ENCODE measurements at places on chromosomes 4 and X. TPM values are rescaled to one million over a fixed set of nuclear protein-coding genes. Genes with fewer than 3 reads are reported as not detected.

Gene LNX1
- total RNA-seq, result not detected

Gene NAP1L2
- 0.06 TPM for total RNA-seq

Gene TMEM150C
- total RNA-seq, result 0.06 TPM

Gene QRFPR
- not detected for total RNA-seq

Gene FTHL17
- total RNA-seq, result not detected

Gene VCX3A
- not detected for total RNA-seq

Gene CT45A2
- not detected for total RNA-seq

- H3K4me3 ChIP-seq, result no peak overlapping the region
- no peak overlapping the region for H3K27ac ChIP-seq
- H3K36me3 ChIP-seq, result no peaks in the 10 kb centered on the region
- no peaks in the 10 kb centered on the region for H3K27me3 ChIP-seq
- H3K4me1 ChIP-seq, result peaks cover 11% of the 10 kb centered on the region
These were observed 63.3 kb downstream of the FHIP1A start for GRCh38 chr4:151472297-151472696.

DNA sequence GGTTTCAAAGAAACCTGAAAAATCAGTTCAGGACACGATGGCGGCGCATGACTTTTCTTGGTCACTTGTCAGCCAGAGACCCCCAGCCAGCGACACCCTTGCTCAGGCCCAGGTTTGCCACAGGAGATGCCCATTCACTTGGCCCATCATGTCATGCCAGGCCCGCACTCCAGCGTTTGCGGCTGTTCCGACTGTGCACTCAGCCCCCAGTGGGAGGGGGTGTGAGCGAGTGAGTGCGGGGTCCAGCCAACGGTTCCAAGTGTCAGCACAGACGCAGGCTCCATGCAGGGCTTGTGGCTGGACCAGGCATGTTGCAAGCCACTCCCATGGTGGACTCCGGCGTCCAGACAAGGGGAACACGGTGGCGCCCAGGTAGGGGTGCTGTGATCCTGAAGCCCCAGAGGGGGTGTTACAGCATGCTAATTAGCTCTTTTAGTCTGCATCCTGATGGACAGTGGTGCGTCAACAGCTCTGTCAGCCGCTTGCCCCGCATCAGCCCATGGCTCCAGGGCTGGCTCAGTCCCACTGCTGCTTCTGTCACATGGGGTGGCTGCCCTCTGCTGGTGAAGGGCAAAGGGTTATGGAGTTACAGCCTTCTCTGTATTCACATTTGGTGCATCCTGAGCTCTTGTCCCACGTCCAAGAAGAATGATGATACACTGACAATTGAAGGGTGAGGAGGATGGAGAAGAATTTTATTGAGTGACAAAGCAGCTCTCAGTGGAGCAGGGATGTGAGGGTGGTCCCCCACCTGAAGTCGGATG is 3.7 kb upstream of the MAEA start:
- no peaks in the 10 kb centered on the region for H3K27me3 ChIP-seq
- no peak overlapping the region for H3K4me3 ChIP-seq
- H3K27ac ChIP-seq, result no peak overlapping the region
- H3K36me3 ChIP-seq, result no peaks in the 10 kb centered on the region

DNA sequence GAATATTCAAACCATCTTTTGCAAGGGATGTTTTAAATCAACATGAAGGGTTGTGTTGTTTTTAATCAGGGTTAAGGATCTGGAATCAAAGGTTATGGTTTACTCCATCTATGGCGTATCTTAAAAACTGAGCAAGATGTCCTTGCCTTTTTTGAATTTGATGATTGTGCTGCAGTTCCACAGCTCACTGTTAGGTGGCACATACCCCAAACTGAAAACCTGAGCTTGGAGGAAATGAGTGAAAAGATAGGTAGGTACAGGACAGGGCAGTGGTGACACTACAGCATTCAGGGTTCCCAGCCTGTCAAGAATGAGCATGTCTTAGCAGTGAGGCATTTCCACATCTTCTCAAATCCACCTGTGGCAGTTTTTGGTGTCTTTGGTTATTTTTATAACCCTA is 13.1 kb upstream of the EOLA1 start:
- no peak overlapping the region for H3K27ac ChIP-seq
- H3K27me3 ChIP-seq, result no peaks in the 10 kb centered on the region
- DNase-seq, result no peak
- H3K4me3 ChIP-seq, result no peak overlapping the region

DNA sequence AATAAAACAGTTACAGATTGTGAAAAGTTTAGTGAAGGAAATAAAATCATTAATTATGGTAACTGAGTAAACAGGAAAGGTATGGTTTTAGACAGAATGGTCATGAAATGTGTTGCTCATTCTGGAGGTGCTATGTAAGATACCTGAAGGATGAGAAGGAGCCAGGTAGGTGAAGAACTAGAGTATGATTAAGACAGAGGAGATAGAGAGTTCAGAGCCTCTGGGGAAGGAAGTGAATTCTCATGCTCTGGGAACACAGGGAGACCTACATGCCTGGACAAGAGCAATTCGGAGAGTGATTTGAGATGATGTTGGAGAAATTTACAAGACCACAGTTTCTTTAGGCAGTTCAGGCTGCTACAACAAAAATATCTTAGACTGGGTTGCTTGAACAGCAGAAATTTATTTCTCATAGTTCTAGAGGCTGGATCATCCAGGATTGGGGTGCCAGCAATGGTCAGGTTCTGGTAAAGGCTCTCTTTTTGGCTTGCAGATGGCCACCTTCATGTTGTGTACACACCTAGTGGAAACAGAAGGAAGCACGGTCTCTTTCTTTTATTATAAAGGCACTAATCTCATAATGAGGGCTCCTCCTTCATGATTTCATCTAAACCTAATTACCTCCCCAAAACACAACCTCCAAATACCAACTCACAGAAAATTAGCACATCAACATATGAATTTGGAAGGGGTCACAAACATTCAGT is 1416.1 kb downstream of the PCDH7 start:
- no peak overlapping the region for H3K4me3 ChIP-seq
- no peaks in the 10 kb centered on the region for H3K36me3 ChIP-seq
- H3K27me3 ChIP-seq, result no peaks in the 10 kb centered on the region
- no peak overlapping the region for H3K27ac ChIP-seq
- H3K4me1 ChIP-seq, result no peaks in the 10 kb centered on the region

DNA sequence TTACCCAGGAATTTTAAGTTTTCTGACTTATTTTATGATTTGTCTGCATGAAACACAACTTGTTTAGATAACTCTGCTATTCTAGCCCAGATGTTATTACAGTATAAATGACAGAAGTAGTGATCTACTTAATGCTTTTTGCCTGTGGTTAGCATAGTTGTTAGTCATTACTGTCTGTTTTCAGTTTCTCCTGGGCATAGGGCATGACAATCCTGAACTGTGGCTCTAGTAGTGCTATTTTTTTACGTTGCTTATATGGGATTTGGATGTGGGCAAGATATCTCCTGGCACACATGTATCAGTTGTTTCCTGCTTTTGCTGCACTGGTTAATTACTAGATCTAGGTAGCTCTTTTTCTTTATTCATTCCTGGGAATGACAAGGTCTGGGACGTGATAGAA is 1005.8 kb downstream of the PCDH18 start:
- H3K4me3 ChIP-seq, result no peak overlapping the region
- H3K27me3 ChIP-seq, result no peaks in the 10 kb centered on the region
- no peaks in the 10 kb centered on the region for H3K36me3 ChIP-seq

DNA sequence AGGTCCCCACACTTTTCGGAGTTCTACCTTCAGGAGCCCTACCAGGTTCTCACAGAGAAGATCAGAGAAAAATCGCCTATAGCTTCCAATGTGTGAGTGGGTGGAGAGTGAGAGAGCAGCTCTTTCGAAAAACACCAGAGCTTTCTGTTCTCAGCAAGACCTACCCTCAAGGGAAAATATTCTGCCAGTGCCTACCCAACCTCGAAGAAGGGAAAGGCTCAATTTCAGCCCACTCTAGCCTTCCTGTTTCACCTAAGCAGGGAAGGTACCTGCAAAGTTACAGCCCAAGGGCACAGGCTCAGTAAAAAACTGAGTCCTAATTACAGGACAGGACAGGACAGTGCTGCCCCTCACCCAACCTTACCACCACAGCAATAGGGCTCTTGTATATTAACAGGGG is 104.0 kb upstream of the WDR17 start:
- no peaks in the 10 kb centered on the region for H3K4me1 ChIP-seq
- H3K4me3 ChIP-seq, result no peak overlapping the region
- H3K36me3 ChIP-seq, result no peaks in the 10 kb centered on the region
- no peak overlapping the region for H3K27ac ChIP-seq

- DNase-seq, result peak; percentile 87
- H3K4me3 ChIP-seq, result no peak overlapping the region
- H3K27me3 ChIP-seq, result no peaks in the 10 kb centered on the region
- no peaks in the 10 kb centered on the region for H3K36me3 ChIP-seq
- peaks cover 64% of the 10 kb centered on the region for H3K4me1 ChIP-seq
- peak overlapping the region; percentile 67 for H3K27ac ChIP-seq
These were observed 90.7 kb downstream of the PALLD start for GRCh38 chr4:168587411-168588125.

- H3K4me1 ChIP-seq, result peaks cover 12% of the 10 kb centered on the region
- peak overlapping the region; percentile 94 for H3K27ac ChIP-seq
- peak overlapping the region; percentile 69 for H3K4me3 ChIP-seq
- H3K36me3 ChIP-seq, result peaks cover 14% of the 10 kb centered on the region
- no peaks in the 10 kb centered on the region for H3K27me3 ChIP-seq
These were observed 628 bp downstream of the SCLT1 start for GRCh38 chr4:129092631-129093190.

GRCh38 chrX:76029385-76029784 is 143.5 kb upstream of the PBDC1 start:
- H3K27ac ChIP-seq, result no peak overlapping the region
- DNase-seq, result no peak
- H3K4me3 ChIP-seq, result no peak overlapping the region
- H3K4me1 ChIP-seq, result no peaks in the 10 kb centered on the region
- no peaks in the 10 kb centered on the region for H3K27me3 ChIP-seq

GRCh38 chrX:102959471-102959870 is 22.4 kb downstream of the RAB40AL start:
- H3K4me3 ChIP-seq, result no peak overlapping the region
- no peaks in the 10 kb centered on the region for H3K36me3 ChIP-seq
- DNase-seq, result peak; percentile 62
- H3K27me3 ChIP-seq, result no peaks in the 10 kb centered on the region

DNA sequence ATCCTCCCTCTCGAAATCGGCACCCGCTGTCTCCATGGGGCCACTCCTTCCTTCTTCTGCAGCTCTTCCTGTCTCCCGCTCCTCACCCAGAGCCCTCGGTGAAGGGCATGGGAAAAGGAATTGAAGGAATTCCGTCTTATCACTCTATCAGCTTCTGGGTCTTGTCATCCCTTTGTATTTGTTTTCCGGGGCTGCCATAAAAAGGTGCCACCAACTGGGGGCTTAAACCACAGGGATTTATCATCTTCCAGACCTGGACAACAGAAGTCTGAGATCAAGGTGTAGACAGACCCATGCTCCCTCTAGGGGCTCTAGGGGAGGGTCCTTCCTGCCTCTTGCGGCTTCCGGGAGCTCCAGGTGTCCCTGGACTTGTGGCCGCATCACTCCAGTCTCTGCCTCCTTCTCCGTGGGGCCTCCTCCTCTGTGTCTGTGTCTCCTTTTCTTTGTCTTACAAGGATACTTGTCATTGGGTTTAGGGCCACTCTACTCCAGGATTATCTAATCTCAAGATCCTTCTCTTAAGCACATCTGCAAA is 24.0 kb downstream of the CD99 start:
- peaks cover 78% of the 10 kb centered on the region for H3K36me3 ChIP-seq
- H3K27me3 ChIP-seq, result no peaks in the 10 kb centered on the region
- peaks cover 8% of the 10 kb centered on the region for H3K4me1 ChIP-seq
- no peak overlapping the region for H3K4me3 ChIP-seq
- DNase-seq, result no peak
- no peak overlapping the region for H3K27ac ChIP-seq

DNA sequence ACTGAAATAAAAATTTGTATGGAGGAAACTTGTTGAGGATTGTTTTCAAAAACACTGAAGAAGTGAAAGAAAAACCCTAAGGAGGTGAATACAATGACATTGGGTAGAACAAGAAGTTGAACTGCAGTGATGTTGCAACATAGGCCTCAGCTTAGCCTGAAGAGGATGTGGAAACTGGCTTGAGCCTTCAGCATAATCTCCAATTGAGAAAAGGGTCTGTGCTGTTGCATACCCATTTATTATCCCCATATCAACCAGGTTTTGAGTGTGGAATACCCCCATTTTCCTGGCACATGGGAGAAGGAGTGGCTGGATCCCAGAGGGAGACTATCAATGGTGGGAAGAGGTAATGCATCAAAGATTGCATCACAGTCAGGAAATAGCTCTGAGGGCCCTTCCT is 695.0 kb upstream of the HS3ST1 start:
- no peak overlapping the region for H3K27ac ChIP-seq
- H3K27me3 ChIP-seq, result no peaks in the 10 kb centered on the region
- no peaks in the 10 kb centered on the region for H3K4me1 ChIP-seq
- no peak overlapping the region for H3K4me3 ChIP-seq
- DNase-seq, result no peak
- no peaks in the 10 kb centered on the region for H3K36me3 ChIP-seq

DNA sequence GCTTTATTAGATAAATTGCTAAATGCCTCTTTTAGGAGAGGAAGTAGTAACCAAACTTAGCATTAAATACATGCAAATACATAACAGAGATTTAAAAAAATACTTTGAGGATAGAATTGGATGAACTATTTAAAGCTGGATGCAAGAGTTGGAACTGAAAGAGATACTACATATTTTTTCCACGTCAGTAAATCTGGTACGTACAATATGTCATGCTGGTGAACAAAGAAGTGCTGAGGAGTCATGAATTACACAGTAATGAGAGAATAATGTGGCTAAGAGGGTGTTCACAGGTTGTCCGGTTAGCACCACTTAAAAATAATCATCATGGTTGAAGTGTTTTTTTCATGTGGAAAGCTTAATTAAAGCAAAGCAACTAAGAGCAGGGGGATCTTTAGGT is 184.1 kb upstream of the FRMPD4 start:
- H3K36me3 ChIP-seq, result no peaks in the 10 kb centered on the region
- peaks cover 28% of the 10 kb centered on the region for H3K4me1 ChIP-seq
- DNase-seq, result no peak
- no peaks in the 10 kb centered on the region for H3K27me3 ChIP-seq

GRCh38 chrX:136057567-136057966 is 72.3 kb downstream of the SLC9A6 start:
- no peaks in the 10 kb centered on the region for H3K36me3 ChIP-seq
- H3K27me3 ChIP-seq, result no peaks in the 10 kb centered on the region
- H3K27ac ChIP-seq, result no peak overlapping the region
- H3K4me3 ChIP-seq, result no peak overlapping the region

- no peaks in the 10 kb centered on the region for H3K36me3 ChIP-seq
- no peak for DNase-seq
These were observed 83.8 kb downstream of the DOCK11 start for GRCh38 chrX:118579417-118579816.

All from SJSA1 (cell line).